ENCODE measurements at places on chromosomes 7 and 10.

GRCh38 chr10:93762979-93763391, 5.2 kb downstream of the LGI1 start:
- no peak for DNase-seq

- DNase-seq, result no peak
Measured at GRCh38 chr7:50353201-50353600, 48.7 kb downstream of the IKZF1 start.

DNA sequence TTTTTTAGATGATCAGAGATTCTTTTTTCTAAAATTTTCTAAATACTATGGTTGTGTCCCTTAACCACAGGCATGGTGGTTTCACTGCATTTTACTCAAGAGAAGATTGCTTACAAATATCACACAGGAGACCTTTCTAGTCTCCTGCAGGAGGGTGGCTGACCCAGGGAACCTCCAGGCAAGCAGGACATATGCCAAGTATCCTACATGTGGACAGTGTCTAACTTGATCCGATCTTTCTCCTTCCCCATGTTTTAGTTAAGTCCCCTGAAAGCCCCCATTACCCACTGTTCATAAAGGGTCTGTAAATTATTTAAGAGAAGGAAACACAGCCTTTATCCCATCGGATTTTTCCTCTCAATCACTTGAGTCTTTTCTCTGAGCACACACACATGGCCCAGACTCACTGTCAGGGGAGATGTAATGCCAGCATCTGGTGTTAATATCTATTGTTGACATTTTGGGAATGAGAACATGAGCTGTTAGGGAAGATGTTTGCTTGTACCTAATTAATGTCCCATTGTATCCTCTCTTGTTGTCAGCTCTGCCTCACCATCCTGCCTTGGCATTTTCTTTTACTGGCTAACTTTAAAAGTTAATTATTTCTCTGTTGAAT, 755.2 kb downstream of the AUTS2 start:
- no peak for DNase-seq

- peak; percentile 21 for DNase-seq
Measured at GRCh38 chr7:141754939-141755338, 9.0 kb upstream of the TAS2R3 start.

- peak; percentile 11 for DNase-seq
Measured at GRCh38 chr10:50325449-50326171, 74.3 kb upstream of the ASAH2 start.

DNA sequence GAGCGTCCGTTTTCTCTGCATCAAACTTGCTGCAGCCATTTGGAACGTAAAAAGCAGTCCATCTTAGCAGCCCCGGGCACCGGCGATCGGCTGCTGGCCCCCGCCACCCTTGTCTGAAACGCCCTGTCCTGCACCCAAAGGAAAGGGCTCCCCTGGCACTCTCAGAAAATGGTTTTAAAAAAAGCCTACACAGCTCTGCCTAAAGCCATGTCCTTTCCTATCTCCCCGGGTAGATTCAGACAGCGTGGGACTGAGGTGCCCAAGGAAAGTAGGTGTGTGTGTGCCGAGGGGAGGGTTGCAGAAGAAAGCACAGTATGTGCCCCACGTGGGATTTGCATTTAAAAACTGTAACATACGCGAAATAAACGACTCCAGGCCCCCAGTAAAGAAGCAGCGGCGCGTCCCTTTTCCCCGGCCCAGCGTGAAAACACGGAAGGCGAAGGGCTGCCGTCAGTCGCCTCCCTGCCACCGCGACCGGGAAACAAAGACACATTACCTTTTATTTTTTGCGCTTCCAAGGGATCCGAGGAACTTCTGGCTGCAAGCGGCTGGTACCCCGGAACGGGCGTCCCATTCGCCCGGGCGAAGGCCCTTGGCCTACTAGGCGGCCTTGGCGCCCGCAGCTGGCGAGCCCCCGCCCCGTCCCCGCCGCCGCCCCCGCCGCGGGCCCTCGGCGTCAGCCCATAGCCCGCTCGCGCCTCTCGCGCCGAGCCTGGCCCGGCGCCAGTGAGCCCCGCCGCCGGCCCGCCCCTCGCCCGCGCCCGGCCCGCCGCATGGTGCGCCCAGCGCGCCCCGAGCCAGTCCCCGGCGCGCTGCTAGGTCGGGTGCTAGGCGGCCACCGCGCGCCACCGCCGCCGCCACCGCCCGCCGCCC, 304.6 kb downstream of the PRPF18 start:
- no peak for DNase-seq

- no peak for DNase-seq
Measured at GRCh38 chr7:95691464-95691863, 80.9 kb upstream of the DYNC1I1 start.

- DNase-seq, result no peak
Measured at GRCh38 chr7:141685285-141686023, 16.5 kb downstream of the DENND11 start.

DNA sequence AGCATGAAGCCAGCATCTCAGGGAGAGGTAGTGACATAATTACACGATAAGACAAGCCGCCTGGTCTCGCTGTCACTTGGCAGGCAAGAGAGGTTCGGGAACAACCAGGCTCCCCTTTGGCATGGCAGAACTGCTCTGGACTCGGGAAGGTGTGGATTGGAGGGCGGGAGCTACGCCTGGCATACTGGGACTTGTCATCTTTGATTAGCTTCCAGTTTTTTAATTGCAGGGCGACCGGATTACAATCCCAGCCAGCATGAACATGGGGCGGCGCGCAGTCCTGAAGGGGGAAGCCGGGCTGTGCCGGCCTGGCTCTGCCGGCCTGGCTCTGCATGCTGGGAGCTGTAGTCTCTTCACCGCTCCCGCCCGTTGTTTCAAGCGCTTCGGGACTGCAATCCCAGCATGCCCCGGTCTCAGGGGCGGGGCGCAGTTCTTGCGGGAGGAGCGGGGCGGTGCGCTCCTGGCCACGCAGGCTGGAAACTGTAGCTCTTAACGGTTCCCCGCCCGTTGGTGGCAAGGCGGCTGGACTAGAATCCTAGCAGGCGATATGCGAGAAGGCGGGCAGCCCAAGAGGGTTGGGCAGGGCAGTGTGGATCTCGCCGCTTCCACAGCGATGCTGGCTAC, 45.5 kb upstream of the ZNF716 start:
- DNase-seq, result no peak

GRCh38 chr7:16465469-16466361, at the start of gene SOSTDC1:
Gene SOSTDC1 (minus strand): TSS chr7:16465738. CDS start chr7:16465668, 70 bp downstream.
- no peak for DNase-seq

DNA sequence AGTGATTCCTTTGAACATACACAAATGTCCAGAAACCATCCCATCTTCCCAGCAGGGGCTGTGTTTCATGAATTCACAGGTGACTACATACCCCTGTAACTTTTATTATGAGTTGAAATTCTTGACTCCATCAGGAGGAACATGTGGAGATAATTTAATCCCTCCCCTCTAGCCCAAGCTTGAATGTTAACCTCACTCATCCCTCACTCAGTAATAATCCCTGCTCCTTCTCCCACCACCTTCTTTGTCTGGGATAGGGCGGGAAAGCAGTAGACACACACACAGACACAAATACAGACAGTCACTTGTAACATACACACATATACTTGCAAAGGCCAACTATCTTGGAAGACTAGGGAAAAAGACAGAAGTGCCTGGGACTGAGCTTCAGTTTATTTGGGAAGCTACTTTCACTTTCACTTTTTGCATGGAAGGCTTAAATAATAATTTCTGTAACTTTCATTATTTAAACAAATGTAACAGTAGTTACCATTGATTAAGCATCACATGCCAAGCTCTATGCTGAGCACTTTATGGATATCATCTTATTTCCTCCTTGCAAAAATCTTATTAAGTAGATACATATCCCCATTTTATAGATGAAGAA, 7.3 kb downstream of the AASS start:
- DNase-seq, result no peak

DNA sequence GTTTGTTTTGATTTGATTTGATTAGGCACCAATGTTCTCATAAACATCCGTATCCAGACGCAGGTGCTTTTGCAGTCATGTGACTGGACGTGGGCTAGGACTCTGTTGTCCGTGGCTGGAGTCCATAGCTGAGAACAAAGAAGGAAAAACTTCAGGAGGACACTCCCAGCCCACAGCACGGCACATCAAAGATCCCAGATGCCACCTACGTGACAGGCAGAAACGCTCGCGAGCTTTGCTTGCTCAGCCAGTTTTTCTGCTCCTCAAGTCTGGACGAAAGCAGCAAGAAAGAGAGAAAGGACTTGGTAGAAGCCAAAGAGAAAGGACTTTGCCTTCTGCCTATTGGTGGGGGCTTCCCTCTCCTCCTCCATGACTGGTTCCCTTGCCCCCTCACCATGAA, 6.9 kb upstream of the ZKSCAN1 start:
- no peak for DNase-seq

GRCh38 chr7:115081772-115082171, 159.9 kb downstream of the MDFIC start:
- no peak for DNase-seq

DNA sequence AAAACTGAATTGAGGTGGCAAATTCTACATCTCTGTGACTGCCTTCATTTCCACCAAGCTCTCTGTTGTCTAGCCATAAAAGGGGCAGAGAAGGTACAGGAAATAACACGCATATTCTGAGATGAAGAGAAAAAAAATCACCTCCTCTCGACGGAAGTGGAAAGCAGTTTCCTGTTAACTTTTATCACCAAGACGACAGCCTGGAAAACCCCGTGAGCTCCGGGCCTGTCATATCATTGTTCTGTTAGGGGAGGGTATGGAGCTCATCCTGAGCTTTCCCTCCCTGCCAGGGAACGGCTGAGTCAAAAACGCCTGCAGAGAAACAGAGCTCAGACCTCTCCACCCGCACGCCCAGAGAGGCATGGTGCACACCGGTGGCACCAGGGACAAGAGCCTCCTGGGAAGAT, 200.3 kb downstream of the PRPF18 start:
- peak; percentile 90 for DNase-seq

DNA sequence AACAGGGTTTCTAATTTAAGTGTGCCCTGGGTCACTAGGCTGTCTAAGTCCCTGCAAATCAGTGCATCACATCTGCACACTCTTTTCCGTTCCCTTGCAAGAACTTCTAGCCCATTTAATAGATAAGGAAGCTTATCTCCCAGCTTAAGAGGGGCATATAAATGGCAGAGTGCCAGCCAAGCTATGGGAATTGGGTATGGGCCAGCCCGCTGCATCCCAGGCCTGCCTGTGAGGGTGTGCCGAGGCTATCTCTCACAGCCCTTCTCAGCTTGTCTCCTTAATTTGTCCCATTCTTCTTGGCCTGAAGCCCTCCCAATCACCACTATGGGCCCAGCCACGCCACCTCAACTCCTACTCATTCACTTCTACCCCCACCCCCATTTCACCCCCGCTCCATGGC, 14.7 kb downstream of the AQP1 start:
- no peak for DNase-seq

DNA sequence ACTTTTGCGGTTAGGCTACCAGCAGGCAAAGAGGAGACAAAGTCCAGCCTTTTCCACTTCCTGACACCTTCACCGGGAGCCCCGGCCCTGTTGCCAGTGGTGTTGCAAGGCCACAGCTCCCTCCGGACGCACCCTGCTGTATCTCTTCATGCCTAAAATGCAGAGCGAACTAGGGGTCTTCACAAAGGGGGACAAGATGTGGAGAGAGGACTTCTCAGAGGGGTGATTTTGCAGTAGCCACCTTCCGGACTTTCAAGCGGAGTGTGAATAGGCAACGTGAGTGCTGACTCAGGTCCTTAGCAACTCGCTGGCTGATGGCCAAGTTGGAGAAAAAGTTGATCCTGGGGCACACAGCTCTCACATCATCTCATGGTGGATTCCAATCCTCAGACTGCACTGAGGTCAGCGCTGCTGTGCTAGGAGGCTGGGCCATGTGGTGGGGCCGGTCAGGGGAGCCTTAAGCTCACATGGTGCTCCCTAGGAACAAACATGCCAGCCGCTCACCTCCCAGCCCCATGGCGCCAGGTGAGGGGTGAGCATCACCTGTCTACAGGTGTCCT, 166.3 kb downstream of the LCOR start:
- no peak for DNase-seq

GRCh38 chr10:31677195-31678138, 251.2 kb downstream of the ARHGAP12 start:
- DNase-seq, result no peak

DNA sequence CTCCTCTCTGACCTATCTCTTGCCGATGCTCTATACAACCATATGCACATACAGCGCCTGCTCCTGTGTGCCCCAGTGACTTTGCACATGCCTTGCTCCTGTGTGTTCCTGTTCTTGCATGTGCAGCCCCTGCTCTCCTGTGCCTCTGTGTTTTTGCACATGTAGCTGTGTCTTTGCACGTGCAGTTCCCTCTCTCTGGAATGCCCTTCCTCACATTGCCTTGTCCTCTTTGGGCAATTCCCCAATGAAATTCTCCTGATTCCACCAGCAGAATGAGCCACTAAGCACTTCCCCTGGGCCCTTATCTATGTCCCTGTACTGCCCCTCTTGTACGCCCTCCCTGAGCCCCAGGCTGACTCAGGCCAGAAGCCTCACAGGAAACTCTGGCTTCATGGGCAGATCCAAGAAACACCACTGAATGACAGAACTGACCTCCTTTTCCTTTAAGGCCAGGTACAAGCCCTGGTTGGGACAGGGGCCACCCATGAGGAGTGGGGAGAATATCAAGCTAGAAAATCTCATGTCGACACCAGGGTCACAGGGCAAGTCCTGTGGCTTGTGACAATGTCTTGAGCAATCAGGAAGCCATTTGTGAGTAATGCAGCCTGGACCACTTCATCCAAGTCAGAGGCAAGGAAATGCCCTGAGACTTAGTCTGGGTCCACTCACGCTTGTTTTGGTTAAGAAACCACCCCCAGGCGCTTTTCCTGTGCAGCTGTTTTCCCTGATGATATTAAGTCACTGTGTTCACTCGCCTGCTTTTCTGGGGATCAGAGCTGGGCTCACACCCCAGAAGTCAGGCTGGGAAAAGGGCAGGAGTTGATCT, 1.9 kb upstream of the ARHGAP22 start:
- no peak for DNase-seq

DNA sequence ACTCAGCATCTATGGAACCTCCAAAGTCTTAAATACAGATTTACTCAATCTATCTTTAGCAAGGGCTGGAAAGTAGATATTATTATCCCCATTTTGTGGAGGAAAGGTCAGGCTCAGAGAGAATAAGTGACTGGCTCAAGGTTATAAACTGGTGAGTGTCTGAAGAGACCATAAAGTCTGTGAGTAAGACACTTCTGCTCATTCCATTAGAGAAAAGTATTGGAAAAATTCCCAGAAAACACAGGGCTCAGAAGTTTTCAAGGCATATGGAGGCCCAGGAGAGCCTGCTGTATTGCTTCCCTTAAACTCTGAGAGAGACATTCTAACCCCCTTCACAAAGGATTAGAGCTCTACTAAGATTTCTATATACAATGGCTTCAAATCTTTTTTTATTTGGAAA, 134.8 kb downstream of the PCDH15 start:
- no peak for DNase-seq

DNA sequence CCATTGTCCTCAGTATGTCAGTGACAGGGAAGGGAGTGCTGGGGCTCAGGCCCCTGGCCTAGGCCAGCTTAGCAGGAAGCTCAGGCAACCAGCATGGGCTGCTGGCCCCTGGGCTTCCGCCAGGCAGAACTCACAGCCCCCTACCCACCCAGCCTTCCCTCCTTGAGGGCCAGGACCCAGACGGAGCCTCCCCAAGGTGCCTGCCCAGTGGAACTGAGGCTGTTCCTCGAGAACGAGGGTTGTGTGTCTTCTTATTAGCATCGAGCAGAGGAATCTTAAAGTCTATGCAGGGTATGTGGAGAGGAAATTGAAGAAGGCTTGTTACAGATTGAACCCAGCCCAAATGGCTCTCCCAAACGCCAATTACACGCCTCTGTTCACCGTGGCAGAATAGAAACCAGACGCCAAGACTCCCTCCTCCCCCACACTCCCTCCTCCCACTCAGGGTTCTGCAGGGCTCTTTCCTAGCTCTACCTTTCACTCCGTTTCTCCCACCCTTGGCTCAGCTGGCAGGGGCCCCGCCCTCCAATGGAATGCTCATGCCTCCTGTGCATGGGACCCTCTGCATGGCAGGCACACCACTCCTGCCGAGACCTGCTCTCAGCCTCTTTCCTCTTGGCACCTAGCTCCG, 134.4 kb downstream of the ZMIZ1 start:
- no peak for DNase-seq
